CD4-positive, alpha-beta T cell (primary cell): ENCODE measurements at places on chromosomes 3 and 15.

DNA sequence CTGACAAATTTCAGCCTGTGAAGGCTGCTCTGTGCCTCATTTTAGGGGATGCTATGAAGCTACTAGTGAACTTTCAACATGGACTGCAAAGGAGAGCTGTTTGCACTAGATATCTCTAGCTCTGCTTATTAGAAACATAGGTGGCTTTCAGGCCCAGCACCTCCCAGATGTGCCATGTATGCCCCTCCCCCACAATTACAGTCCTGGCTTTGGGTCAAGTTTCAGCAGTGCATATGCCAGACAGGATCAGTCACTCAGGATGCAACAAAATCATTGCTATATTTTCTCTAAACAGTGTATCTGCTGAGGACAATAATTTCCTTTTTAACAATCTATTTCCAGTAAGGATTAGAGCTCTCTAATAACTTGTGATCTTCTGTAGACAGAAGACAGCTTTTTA, 178.8 kb upstream of the STAC start:
- no peaks in the 10 kb centered on the region for H3K36me3 ChIP-seq
- no peak for DNase-seq
- no peak overlapping the region for H3K27ac ChIP-seq
- H3K27me3 ChIP-seq, result no peaks in the 10 kb centered on the region
- no peaks in the 10 kb centered on the region for H3K4me1 ChIP-seq

DNA sequence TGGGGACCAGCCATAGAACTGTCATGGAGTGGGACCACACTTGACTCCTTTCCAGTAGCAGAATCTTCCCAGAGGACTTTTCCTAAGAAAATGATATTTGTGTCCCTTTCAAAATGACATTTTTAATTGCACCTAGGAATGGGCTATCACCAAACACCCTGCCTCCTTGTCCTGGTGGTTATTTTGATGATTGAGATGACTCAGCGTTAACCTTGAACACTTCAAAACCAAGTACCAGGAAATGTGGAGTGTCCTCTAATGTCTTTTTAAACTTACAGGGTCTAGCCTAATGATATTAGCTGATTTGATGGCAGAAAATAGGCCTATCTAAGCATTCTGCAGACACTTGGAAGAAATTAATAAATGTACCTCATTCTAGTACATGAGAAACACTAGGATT, 90.7 kb downstream of the HHLA2 start:
- no peaks in the 10 kb centered on the region for H3K27me3 ChIP-seq
- H3K36me3 ChIP-seq, result no peaks in the 10 kb centered on the region
- DNase-seq, result no peak
- no peak overlapping the region for H3K27ac ChIP-seq
- no peaks in the 10 kb centered on the region for H3K4me1 ChIP-seq
- no peak overlapping the region for H3K4me3 ChIP-seq

DNA sequence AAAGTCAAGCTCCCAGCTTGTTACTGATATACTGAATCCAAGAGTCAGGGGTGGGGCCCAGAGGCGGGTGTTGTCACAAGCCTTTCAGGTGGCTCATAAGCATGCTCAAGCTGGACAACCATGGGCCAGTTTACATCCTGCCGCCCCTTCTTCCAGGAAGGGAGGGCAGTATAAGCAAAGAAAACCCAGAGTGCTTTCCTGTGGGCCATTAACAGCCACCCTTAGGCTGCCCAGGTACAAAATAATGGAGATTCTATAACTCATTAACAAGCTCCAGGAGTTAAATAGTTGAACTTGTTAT, 183.2 kb downstream of the NTRK3 start:
- H3K36me3 ChIP-seq, result no peaks in the 10 kb centered on the region
- H3K4me3 ChIP-seq, result no peak overlapping the region
- no peak for DNase-seq
- H3K27ac ChIP-seq, result no peak overlapping the region

DNA sequence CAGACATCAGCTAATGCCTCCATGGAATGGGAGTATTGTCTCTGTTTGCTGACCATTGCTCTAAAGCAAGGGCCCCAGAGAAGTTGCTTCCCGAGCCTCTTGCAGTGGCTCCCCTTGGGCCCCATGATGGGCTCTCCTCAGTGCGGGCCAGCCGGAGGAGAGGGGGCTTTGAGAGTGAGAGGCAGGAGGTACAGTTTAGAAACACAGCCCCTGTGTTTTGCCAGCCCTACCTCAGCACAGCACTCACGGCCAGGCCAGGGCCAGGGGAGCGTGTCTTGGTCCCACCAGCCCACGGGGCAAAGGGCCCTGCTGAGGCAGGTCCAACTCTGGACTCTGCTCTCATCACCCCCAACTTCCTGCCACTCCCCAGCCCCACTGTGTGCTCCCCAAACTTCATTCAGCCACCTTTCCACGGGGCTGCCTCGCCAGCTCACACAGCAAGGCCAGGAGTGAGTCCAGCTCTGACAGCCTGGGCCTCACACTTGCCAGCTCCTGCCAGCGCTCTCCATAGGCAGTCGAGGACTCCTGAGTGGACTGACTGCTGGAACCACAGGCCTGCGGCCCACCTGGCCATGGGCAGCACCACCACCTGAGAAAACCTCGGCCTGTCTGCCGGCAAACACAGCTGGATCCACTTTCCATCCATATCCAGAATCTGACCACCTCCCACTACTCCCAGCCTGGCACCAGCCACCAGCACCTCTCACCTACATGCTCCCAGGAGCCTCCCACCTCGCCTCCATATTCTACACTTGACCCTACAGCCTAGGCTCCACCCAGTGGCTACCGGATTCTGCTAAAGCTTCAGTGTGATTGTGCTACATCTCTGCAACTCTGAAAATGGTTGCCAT, 99.0 kb downstream of the TLE3 start:
- no peak overlapping the region for H3K4me3 ChIP-seq
- H3K36me3 ChIP-seq, result no peaks in the 10 kb centered on the region
- no peaks in the 10 kb centered on the region for H3K27me3 ChIP-seq
- DNase-seq, result no peak
- no peak overlapping the region for H3K27ac ChIP-seq
- H3K4me1 ChIP-seq, result no peaks in the 10 kb centered on the region

DNA sequence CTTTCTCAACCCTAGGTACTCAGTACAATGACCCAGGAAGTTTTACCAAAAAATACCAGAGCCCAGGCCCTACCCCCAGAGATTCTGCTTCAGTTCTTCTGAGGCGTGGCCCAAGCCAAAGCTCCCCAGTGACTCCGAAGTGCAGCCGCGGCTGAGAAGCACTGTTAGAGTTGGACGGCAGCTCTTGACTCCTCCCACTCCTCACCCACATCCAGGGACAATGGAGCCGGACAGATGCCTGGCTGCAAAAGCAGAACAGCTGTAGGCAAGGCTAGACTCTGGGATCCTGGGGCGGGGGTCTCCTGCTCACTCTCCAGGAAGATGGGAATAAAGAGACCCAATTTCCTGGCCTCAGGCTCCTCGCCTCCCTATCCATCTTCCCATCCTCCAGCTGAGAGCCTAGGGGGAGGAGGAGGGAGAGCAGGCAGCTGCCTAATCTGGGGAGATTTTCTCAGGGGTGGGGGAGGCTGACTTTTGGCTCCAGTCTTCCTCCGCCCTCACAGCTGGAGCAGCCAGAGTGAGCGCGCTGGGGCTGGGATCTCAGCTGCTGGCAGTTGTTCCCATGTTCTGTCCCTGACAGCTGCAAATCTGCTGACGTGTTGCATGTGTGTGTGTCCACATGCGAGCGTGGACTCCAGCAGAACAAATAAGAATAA, 223.8 kb downstream of the OPA1 start:
- no peak overlapping the region for H3K27ac ChIP-seq
- peaks cover 5% of the 10 kb centered on the region for H3K27me3 ChIP-seq
- DNase-seq, result no peak
- H3K4me3 ChIP-seq, result no peak overlapping the region

GRCh38 chr3:56126632-56127031, 341.6 kb downstream of the ERC2 start:
- no peaks in the 10 kb centered on the region for H3K36me3 ChIP-seq
- H3K27me3 ChIP-seq, result no peaks in the 10 kb centered on the region
- no peak overlapping the region for H3K27ac ChIP-seq
- H3K4me1 ChIP-seq, result no peaks in the 10 kb centered on the region
- no peak overlapping the region for H3K4me3 ChIP-seq
